ENCODE measurements at places on chromosomes 4 and X. TPM values are rescaled to one million over a fixed set of nuclear protein-coding genes. Genes with fewer than 3 reads are reported as not detected.
A peak's percentile ranks its signal among the peaks of the same experiment; 100 is the strongest.

MTMR8 gene
- total RNA-seq = 4.2 TPM

UTP14A gene
- total RNA-seq = 58.1 TPM

COL4A5 gene
- total RNA-seq = not detected

GRCh38 chr4:73259571-73260090, 1.0 kb upstream of the ANKRD17 start:
- H3K4me3 ChIP-seq = peak overlapping the region; percentile 97
- H3K27me3 ChIP-seq = no peaks in the 10 kb centered on the region
- peak overlapping the region; percentile 98 for H3K27ac ChIP-seq
- no peak for DNase-seq
- H3K4me1 ChIP-seq = peaks cover 36% of the 10 kb centered on the region
- H3K36me3 ChIP-seq = peaks cover 26% of the 10 kb centered on the region

DNA sequence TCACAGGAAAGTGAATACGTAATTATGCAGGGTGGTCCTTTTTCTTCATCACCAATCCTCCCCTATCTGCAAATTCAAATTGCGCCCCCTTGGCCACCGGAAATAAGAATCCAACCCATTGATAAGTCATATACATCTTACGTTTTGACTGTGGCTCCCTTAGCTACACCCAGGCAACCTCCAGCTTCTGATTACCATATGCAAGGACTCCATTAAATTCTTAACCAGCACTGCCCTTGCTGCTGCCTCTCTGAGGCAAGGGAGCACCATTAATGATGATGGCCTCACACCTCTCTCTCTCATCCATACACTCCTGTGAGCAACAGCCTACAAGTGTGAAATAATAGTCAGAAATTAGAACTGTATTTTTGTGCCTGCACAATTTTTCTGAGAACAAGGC, 106.0 kb upstream of the NOCT start:
- no peak for DNase-seq
- H3K4me1 ChIP-seq = no peaks in the 10 kb centered on the region
- no peak overlapping the region for H3K27ac ChIP-seq

DNA sequence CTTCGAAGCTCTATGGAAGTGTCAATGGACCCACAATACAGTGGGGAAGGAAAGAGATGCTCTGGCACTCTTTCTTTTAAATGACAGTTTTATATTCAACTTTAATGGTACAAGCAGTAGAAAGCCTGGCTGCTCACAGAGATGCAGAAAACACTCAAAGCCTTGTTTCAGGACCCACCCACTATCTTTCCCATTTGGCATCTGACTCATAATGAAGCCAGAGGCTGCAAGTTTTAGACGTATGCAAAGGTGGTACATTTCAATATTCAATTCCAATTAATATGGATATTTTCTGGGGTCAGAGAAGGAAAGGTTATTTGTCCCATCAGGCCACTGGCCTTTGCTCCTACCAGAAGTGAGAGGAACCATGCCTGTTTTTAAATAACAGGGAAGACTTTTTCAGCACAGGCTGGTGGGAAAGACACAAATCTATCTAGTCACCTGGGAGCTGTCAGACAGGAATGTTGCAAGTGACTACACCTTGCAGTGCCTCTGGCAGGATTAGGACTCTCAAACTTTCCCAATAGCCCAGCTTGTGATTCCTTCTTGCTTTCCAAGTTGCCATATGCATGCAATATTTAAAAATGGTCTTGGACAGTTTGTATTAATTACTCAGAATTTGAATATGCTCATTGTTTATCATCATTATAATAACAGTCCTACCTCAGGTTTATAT, 70.0 kb upstream of the RAB40AL start:
- no peaks in the 10 kb centered on the region for H3K4me1 ChIP-seq
- no peak overlapping the region for H3K27ac ChIP-seq
- no peak for DNase-seq
- H3K4me3 ChIP-seq = no peak overlapping the region

- no peaks in the 10 kb centered on the region for H3K27me3 ChIP-seq
- H3K36me3 ChIP-seq = no peaks in the 10 kb centered on the region
- no peak overlapping the region for H3K4me3 ChIP-seq
- H3K4me1 ChIP-seq = no peaks in the 10 kb centered on the region
Measured at GRCh38 chr4:166535865-166536264, 662.8 kb downstream of the TLL1 start.

GRCh38 chr4:123235431-123235830, 161.2 kb upstream of the SPRY1 start:
- DNase-seq = no peak
- no peak overlapping the region for H3K27ac ChIP-seq
- no peaks in the 10 kb centered on the region for H3K27me3 ChIP-seq
- H3K4me1 ChIP-seq = peaks cover 4% of the 10 kb centered on the region
- peaks cover 1% of the 10 kb centered on the region for H3K36me3 ChIP-seq

- no peaks in the 10 kb centered on the region for H3K27me3 ChIP-seq
- no peaks in the 10 kb centered on the region for H3K4me1 ChIP-seq
- H3K27ac ChIP-seq = no peak overlapping the region
- DNase-seq = no peak
- no peak overlapping the region for H3K4me3 ChIP-seq
Measured at GRCh38 chrX:27085346-27085745, 377.8 kb downstream of the PPP4R3C start.

DNA sequence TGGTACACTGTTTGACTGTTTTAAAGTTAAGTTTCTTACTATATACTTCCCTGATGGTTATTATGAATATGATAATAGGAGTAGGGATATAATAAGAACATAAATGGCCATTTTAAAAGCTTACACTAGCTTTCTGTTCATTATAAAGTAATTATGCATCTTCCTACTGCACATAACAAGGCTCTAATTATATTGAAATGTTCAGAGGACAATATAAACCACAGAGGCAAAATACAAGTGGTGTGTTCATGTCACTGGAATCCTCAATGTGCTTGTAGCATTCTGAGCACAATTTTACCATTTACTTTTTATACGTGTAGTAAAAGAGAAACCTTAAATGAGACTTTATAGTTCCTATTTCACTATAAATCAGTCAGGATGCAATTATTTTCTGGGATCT, 268.3 kb downstream of the TMA16 start:
- no peak overlapping the region for H3K27ac ChIP-seq
- H3K36me3 ChIP-seq = no peaks in the 10 kb centered on the region
- DNase-seq = no peak
- H3K4me1 ChIP-seq = no peaks in the 10 kb centered on the region
- H3K27me3 ChIP-seq = no peaks in the 10 kb centered on the region
- H3K4me3 ChIP-seq = no peak overlapping the region

DNA sequence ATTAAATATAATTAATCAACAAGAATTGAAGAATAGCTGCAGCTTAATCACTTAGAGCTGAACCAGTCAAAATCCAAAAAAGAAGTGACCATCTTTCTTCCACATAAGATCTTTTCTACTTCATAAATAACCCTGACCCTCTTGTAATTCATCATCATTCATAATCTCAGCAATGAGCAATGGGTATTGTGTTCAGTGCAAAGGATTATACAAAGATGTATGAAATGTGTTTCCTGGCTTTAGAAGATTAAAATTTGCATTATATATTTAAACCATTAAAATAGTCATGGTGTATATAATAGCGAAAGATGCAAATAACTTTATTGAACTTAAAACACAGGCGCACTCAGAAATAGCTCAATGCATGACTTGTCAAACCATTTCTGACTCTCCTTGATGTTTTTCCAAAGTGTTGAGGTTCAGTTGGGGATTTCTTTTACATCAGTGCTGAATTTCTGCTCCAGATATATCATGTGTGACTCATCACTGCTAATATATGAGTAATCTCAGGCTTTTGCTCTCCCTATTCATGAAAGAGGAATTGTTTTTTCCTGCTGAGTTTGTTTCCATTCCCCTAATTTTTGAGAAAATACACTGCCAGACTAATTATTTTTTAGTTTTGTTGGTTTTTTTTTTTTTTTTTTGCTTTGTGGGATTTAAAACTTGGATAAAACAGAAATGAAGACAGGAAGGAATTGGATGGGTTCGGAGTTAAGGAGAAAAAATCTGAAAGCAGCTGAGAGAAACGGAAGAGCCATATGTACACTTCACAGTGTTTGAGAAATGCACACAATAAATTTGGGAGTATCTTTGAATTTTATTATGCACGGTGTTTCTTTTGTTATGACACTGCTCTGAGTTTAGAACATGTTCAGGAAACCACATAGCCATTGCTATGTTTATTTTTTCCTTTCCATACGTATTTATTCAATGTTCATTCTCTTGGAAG, 290.1 kb upstream of the PCDH7 start:
- no peaks in the 10 kb centered on the region for H3K27me3 ChIP-seq
- no peak overlapping the region for H3K27ac ChIP-seq
- no peak for DNase-seq
- H3K36me3 ChIP-seq = no peaks in the 10 kb centered on the region
- no peaks in the 10 kb centered on the region for H3K4me1 ChIP-seq

DNA sequence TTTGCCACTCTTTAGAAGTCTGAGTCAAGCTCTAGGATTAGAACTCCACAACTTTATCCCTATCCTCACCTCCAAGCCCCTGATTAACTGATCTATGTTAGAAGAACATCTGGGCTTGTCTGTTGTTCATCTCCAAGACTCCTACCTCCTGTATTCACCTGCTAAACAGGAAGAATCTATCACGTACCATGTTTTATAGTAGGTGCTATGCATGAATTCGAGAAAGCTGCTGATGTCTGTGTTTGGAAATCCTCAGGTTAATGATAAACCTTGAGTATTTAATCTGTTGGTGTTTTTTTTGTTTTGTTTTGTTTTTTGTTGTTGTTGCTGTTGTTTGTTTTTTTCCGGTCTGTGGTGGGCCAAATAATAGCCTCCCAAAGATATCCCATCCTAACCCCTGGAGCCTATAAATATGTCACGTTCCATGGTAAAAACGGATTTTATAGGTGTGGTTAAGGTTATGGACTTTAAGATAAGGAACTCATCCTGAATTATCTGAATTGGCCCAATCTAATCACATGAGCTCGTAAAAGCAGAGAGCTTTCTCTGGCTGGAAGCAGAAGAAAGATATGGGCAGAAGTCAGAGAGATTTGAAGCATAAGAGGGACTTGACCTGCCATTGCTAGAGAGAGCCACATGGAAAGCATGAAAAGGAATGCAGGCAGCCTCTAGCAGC, 101.2 kb upstream of the DUSP21 start:
- no peak overlapping the region for H3K27ac ChIP-seq
- no peak overlapping the region for H3K4me3 ChIP-seq
- no peaks in the 10 kb centered on the region for H3K27me3 ChIP-seq
- H3K36me3 ChIP-seq = no peaks in the 10 kb centered on the region

DNA sequence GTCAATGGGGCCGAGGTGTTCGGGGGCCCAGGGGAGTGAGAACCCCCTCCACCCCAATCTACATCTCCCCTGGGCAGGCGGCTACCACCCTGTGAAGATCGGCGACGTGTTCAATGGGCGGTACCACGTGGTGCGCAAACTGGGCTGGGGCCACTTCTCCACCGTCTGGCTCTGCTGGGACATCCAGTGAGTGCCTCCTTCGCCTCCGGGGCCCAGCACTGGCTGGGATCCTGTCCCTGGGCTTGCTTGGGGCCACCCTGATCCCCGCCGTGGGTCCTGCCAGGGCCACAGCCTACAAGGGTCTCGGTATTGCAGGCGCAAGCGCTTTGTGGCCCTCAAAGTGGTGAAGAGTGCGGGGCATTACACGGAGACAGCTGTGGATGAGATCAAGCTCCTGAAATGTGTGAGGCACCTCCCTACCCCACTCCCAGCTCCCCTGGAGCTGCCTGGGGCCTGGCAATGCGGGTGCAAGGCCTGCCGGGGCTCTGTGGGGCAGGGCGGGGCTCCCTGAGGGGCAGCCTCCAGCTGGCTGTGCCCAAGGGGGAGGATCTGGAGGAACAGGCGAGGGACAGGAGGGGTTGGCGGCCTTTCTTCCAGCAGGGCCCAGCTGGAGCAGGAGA, 697 bp downstream of the SRPK3 start:
- no peaks in the 10 kb centered on the region for H3K4me1 ChIP-seq
- no peak for DNase-seq
- H3K27me3 ChIP-seq = peaks cover 6% of the 10 kb centered on the region
- H3K36me3 ChIP-seq = peaks cover 6% of the 10 kb centered on the region
- no peak overlapping the region for H3K27ac ChIP-seq

GRCh38 chr4:94621491-94622080, 136.2 kb upstream of the BMPR1B start:
- H3K4me1 ChIP-seq = no peaks in the 10 kb centered on the region
- H3K4me3 ChIP-seq = no peak overlapping the region
- H3K27me3 ChIP-seq = no peaks in the 10 kb centered on the region
- H3K27ac ChIP-seq = no peak overlapping the region
- DNase-seq = peak; percentile 66

DNA sequence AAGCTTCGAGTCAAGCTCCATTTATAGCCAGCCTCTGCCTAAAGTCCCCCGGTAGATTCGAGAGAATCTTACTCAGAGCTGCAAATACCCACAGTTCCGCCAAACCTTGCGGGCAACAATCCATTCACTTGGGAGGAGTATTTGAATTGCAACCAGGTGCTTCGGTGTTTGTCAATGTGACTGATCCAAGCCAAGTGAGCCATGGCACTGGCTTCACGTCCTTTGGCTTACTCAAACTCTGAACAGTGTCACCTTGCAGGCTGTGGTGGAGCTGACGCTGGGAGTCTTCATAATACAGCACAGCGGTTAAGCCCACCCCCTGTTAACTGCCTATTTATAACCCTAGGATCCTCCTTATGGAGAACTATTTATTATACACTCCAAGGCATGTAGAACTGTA, 11.2 kb downstream of the CD40LG start:
- peaks cover 81% of the 10 kb centered on the region for H3K36me3 ChIP-seq
- peak; percentile 72 for DNase-seq
- peaks cover 73% of the 10 kb centered on the region for H3K4me1 ChIP-seq

GRCh38 chr4:108425988-108426387, 194.4 kb upstream of the RPL34 start:
- peaks cover 3% of the 10 kb centered on the region for H3K36me3 ChIP-seq
- DNase-seq = no peak

GRCh38 chrX:150086371-150086770, 148.1 kb upstream of the EOLA2 start:
- H3K4me1 ChIP-seq = no peaks in the 10 kb centered on the region
- no peak overlapping the region for H3K27ac ChIP-seq
- no peaks in the 10 kb centered on the region for H3K36me3 ChIP-seq
- DNase-seq = no peak

GRCh38 chr4:150768497-150768896, 186.5 kb downstream of the MAB21L2 start:
- H3K4me3 ChIP-seq = no peak overlapping the region
- H3K27ac ChIP-seq = no peak overlapping the region
- no peak for DNase-seq

DNA sequence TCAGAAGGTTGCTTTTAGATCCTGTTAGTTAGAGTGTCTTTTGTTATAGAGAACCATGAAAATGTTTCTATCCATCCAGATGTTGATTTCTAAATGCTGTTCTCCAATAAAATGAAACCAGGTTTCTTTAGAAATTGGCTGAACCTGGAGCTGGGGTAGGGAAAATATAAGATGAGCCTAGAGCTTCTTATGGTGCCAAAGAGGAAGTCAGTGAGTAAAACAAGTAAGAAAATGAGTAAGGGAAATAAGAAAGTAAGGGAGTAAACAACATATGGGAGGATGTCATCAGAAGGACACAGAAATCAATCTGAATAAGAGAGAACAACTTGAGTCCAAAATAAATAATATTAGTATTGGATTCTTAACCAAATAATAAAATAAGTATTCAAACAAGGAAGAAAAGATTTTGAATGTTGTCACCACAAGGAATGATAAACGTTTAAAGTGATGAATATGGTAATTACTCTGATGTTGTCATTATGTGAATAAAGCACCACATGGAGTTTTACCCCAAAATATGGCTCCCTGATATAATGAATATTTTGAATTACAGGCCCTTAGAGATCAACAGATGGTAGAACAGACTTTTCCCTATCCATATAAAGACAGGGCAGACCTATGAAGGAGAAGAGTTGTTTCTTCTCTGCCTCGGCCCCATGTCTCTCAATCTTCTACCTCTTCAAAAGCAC, 506.1 kb downstream of the IL15 start:
- H3K27ac ChIP-seq = peak overlapping the region; percentile 49
- no peak for DNase-seq
- H3K36me3 ChIP-seq = peaks cover 24% of the 10 kb centered on the region
- peaks cover 8% of the 10 kb centered on the region for H3K4me1 ChIP-seq
- no peaks in the 10 kb centered on the region for H3K27me3 ChIP-seq

All from activated CD4-positive, alpha-beta T cell treated with anti-CD3 and anti-CD28 coated beads, Interleukin-2, amount 10 ng/mL, durations not matched to agents 24 days and 14 days (primary cell).